ENCODE measurements at places on chromosomes 5 and 9.
A peak's percentile ranks its signal among the peaks of the same experiment; 100 is the strongest.

DNA sequence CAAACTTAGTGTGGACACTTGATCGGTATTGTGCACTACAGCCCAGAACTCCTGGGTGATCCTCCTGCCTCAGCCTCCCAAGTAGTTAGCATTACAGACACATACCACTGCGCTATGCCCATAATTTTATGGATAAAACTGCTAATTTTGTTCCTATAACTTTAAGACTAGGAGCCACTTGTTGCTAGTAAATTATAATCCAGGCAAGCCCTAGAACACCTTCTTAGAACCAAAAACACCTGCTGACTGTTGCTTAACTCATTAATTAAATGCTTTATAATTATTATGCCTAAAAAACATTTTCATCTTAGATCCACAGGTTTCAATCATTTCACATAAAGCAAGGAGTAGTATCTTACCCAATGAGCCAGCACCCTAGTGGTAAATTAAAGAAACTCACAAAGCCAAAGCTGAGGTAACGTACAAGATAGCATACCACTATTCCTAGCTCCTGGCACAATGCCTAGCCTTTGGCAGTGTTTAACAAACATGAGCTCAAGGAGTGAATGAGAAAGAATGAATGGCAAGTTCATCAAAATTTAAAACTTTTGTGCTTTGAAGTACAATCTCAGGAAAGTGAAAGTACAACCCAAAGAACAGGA lies 5.4 kb downstream of the MRPS27 start:
- DNase-seq = no peak

DNA sequence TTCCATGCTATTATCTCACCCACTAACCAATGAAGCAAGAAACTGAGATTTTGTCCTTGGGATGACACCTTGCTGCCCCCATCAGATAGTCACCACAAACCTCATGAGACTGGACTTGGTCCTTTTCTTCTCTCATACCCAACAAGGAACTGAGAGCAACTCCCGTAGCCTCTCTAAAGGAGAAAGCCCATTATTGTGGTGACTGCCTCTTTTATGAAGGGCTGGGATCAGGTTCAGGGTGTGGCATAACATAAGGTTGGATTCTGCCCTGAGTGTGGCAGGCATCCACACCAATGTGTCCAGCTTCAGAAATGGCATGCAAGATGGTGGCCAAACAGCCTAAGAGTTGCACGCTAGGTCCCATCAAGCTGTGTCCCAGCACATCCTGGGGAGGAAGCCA lies 1.3 kb upstream of the ACTL7A start:
- DNase-seq = no peak

GRCh38 chr5:55234121-55234700 lies 803 bp upstream of the CCNO start:
- no peak for DNase-seq

DNA sequence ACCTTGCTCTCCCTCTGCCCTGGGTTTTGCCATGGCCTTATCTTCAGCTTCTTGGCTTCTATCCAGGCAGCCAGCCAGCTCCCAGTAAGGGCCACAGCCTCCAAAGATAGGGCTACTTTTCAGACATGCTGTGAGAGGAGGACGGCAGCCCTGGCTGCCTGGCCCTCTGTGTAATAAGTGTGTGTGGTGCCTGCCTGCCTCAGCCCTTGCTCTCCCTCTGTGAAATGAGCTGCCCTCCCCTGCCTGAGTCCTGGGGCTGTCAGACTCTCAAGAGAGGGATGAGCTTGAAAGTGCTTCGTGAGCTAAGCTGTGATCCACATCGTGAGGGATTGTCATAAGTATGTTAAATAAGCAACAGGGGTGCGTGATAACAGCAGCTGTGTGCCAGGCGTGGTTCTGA lies 8.1 kb downstream of the NDST1 start:
- peak; percentile 58 for DNase-seq

- no peak for DNase-seq
These were observed 405.2 kb upstream of the WWC1 start for GRCh38 chr5:167886196-167886595.

DNA sequence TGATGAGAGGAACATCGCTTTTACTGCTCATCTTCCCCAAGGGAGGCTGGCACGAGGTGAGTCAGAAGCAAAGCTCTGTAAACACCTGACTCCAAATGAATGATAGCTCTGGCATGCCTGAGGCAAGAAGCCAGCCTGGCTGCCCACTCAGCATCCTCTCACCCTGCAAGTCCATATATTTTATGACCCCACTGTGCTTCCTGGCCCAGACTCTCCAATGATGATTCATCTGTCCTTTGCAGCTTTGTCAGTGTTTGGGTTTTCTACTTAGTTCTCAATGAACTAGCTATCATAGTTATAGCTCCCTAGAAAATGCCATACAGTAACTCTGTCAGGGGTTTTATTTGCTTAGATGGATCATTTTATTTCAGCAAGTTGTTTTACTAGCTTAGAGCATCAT lies 52.1 kb upstream of the FSTL4 start:
- DNase-seq = no peak

GRCh38 chr9:28866951-28867350 lies 1293.7 kb upstream of the C9orf72 start:
- DNase-seq = no peak

- DNase-seq = no peak
These were observed 3.4 kb downstream of the CDKN2B-AS1 start for GRCh38 chr9:21998026-21998425.

- DNase-seq = no peak
These were observed 204.5 kb downstream of the COMMD10 start for GRCh38 chr5:116289276-116289675.

GRCh38 chr5:8393240-8393639 lies 524.3 kb downstream of the MTRR start:
- no peak for DNase-seq

DNA sequence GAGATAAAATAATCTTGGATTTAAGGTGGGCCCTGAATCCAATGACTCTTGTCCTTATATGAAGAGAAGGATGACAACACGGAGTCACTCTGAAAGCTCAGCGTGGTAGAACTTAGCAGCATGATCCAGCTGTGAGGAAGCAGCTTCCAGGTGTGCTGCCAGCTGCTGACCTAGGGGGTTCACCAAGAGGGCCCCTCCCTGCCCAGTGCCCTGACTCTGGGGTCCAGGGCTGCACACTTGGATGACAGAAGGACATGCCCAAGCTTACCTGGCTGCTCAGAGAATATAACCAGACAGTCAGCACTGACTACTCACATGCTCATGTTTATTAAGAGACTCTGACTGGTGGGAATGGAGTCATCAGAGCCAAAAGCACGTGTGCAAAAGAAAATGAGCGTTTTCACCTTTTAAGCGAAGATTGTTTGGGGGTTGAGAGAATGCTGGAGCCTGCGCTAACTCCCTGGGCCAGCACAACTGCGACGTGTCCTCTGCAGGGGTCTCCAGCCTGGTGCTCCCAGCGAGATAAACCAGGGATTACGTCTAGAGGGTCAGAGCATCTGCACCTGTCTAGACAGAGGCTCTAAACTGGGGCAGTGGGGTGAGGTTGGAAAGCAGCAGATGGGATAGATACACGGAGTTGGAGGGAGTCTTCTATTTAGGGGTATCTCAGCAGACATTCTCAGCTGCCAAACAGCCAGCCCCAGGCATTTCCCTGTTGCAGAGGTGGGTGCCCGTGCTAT lies 41.3 kb downstream of the ROPN1L start:
- no peak for DNase-seq

- no peak for DNase-seq
These were observed 70.9 kb downstream of the PTTG1 start for GRCh38 chr5:160492565-160492964.

Measured in HuH-7 (cell line).